NCI-H2171 (cell line): ENCODE measurements at places on chromosomes 6 and 20.

DNA sequence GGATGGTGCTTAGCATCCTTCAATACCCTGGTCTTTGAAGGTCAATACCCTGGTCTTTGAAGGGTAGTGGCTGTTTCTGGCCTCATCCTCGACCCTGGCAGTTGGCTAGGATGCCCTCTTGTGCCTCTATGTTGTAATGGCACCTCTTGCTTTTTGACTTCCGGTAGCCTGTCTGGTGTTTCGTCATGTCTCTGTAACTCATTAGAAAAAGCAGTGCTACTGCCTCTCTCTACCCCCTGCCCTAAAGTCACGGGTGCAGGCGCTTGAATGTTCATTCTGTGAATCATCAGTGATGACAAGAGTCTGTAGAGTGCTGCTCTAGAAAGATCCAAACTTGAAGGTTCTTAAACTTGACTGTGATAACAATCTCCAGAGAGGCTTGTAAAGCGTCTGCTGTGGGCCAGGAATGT, 28.3 kb downstream of the RSPO4 start:
- no peak for DNase-seq

DNA sequence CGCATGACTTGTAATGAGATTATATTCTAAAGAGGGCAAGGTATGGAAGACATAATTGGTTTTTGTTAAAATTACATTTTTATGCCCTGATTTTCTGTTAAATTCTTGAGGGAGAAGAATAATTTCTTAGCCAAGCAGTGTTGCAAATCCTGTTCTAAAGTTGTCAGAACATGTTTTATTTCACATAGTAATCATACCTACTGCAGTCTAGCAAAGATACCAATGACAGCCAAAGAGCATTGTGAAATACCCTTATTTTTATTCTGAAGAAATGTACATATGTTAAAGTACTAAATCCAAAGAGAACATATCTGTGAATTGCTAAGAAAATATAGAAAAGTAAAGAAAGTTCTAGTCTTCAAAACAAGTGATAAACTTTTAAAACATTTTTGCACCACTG, 39.6 kb upstream of the SMIM8 start:
- no peak for DNase-seq

- no peak for DNase-seq
These were observed 6.2 kb downstream of the KDM1B start for GRCh38 chr6:18161431-18161830.

GRCh38 chr20:57943950-57944349, 234.1 kb upstream of the PMEPA1 start:
- no peak for DNase-seq

- DNase-seq, result peak; percentile 61
These were observed 26.5 kb downstream of the BCKDHB start for GRCh38 chr6:80133020-80133419.

DNA sequence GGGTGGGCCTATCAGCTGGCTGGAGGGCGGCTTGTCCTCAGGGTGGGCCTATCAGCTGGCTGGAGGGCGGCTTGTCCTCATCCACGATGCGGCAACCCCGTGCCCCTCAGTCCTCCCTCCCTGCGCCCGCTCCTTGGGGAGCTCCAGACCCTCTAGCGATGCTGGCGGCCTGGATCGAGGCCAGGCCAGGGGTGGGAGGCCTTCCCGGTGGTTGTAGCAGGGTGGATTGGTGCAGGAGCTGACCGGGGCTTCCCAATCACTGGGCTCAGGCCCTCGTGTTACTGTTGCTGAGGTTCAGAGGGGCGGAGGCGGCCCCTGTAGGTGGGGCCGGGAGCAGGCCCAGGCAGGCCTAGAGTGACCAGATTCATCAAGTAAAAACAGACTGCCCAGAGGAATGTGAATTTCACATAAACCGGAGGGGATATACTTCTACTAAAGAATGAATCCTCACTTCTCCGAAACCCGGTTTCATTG, 8.8 kb downstream of the SLC17A9 start:
- peak; percentile 92 for DNase-seq

- no peak for DNase-seq
These were observed 2.3 kb upstream of the KIF16B start for GRCh38 chr20:16575390-16576140.

DNA sequence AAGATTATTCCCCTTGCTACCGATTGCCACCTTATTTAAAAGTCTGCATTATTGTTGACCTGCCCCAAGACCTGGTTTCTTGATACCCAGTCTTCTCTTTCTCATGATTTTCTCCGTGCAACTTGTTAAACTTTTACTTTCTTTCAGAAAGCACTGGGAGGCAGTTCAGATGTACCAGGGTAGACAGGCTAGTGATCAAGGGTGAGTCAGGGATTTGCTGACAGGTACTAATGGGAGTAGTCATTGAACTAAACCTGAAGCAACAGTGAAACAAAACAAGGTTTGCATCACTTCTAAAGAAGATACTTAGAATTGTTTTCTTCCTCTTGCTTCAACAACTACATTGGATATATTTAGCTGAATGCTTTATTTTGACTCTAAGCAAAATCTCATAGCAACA, 124.4 kb downstream of the KCNQ5 start:
- no peak for DNase-seq

DNA sequence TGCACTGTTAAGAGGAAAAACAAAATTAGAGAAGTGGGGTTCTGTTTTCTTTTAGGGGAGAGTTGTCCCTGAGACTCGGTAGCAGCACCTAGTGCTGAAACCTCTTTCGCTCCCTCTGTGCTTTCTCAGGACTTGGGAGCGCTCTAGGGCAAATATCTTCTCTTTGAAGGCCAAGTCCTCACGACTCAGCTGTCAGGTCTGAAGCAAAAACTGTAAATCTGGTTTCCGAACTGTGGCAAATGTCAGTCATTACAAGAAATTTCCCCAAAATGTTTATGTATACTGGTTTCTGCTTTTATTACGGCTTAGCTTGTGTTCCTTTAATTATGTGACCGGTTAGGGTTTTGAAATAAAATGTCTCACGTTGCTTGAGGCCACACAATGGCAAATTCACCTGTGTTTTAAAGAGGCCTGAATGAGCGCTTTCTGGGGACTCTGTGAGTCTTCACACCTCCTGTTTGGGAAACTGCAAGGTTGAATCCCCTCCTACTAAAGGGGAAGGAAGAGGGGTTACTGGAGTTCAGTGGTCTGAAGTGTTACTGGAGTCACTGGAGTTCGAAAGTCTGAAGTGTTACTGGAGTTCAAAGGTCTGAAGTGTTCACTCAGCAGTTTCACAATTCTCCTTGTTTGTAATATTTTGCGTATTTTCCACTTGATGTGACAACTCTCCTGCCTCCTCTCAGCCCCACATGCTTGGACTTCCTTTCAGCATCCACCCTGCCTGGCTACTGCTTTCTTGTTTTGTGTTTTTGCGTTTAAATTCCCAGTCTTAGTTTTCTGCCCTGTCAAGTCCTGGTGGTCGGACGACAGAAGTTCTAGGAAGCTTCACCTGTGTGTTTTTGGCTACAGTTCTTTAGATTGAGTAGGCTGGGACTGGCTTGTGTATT, 1.6 kb downstream of the SMPDL3A start:
- no peak for DNase-seq

DNA sequence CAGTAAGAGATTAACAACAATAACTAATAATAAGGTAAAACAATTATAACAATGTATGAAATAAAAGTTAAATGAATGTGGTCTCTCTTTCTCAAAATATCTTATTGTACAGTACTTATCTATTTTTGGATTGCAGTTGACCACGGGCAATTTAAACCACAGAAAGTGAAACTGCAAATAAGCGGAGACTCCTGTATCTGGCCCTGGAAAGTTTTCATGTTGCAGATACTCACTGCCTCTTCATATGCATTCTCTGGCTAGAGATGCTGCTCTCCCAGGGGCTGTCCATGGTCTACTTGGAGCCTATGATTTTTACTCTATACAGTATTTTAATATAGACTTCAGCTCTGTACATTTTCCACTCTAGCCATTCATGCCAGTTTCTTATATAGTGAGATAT, 230.8 kb downstream of the FUT9 start:
- DNase-seq, result no peak

GRCh38 chr20:59376109-59376841, 75.9 kb downstream of the EDN3 start:
- no peak for DNase-seq

DNA sequence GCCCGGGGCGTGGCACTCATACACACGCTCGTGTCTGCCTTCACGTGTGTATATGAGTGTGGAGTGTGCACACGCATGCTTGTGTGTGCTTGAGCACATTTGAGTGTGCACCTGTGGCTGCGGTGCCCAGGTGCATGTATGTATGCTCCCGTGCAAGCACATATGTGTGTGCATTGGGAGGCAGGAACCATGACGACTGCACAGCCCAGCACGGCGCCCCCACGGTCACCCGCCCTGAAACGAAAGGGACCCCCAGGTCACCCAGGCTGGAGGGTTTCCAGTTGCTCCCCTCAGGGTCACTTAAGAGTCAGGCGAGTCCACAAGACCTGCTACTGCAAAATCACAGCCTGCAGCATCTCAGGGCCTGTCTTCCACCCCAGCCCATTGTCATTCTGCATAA, 94.7 kb downstream of the YTHDF1 start:
- DNase-seq, result no peak

- DNase-seq, result no peak
These were observed 19.4 kb downstream of the DSTN start for GRCh38 chr20:17589161-17589834.

- no peak for DNase-seq
These were observed 29.8 kb downstream of the EPM2A start for GRCh38 chr6:145705561-145705960.

GRCh38 chr6:15845492-15845891, 182.7 kb upstream of the DTNBP1 start:
- no peak for DNase-seq

GRCh38 chr6:96022225-96022624, 6.5 kb downstream of the FUT9 start:
- DNase-seq, result no peak

GRCh38 chr6:117655380-117655779, 19.9 kb upstream of the NUS1 start:
- no peak for DNase-seq

- DNase-seq, result no peak
These were observed 56.2 kb downstream of the BMP7 start for GRCh38 chr20:57210054-57210910.

GRCh38 chr20:42836339-42836738, 353.4 kb downstream of the PTPRT start:
- no peak for DNase-seq

- no peak for DNase-seq
These were observed 33.8 kb upstream of the PLCB4 start for GRCh38 chr20:9035126-9035525.

DNA sequence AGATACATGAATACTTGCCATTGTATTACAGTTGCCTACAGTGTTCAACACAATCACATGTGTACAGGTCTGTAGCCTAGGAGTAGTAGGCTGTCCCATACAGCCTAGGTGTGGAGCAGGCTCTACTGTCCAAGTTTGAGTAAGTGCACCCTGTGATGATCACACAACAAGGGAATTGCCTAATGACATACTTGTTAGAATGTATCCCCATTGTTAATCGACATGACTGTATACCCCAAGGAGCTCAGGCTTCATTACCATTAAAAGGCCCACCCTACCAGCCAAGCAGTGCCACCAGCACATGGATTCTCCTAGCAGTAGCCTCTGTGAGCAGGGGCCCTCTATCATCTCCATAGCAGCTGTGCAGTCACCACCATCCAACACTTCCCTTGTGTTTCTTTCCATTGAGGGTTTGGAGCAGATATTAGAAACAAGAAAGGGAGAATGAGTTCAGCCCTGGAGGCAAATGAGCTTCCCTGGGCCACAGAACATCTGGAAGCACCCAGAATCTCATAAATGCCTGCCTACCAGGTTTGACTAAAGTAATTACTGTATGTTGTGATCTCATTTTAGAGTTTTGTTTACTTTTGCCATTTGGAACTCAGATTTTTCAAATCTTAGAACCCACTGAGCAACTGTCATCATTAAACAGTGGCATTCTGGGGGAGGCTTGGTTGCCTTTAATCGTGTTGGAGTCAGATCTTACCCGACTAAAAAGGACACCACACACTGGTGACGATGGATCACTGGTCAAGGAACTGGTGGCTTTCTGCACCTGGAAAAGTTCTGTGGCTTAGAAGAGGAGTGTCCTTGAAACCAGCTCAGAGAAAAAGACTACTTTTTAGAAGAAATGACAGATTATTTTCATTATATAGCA, 104.9 kb downstream of the TULP4 start:
- no peak for DNase-seq
